ENCODE measurements at places on chromosomes 6 and 20.

DNA sequence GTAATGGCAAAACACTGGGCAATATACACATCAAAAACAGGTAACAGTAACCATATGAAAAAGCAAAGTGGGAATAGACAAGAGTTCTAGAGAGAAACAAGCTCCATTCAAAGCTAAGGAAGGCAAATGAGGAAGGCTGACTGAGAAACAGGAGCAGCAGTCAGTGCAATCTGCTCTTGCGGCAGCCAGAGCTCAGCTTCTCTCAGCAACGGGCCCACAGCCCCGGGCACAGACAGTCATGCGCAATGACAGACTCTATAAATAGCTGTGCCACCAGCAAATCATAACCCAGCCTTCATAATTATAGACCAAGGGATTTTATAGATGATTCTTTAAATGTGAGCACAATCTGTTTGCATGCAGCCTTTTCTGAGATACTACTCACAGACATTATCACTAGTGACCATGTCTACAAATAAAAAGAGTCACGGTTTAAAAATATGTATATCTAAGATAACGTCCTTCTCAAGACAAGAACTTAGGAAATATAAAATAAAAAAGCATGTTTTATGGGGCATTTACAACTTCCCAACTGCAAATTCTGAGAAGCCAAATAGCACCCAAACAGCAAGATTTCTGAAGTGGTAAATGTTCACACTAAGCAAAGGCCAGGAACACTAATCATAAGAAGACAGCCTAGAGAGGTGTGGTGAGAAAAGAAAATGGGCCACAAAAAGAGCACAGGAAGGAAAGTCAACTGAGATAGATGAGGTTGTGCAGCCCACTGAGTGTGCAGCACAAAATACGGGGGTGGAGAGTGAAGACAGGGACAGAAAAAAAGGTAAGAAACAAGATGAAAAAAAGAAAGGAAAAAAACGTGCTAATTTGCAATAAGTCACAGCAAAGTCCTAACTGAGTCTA is 39.9 kb upstream of the BEND6 start:
- DNase-seq = peak; percentile 55

DNA sequence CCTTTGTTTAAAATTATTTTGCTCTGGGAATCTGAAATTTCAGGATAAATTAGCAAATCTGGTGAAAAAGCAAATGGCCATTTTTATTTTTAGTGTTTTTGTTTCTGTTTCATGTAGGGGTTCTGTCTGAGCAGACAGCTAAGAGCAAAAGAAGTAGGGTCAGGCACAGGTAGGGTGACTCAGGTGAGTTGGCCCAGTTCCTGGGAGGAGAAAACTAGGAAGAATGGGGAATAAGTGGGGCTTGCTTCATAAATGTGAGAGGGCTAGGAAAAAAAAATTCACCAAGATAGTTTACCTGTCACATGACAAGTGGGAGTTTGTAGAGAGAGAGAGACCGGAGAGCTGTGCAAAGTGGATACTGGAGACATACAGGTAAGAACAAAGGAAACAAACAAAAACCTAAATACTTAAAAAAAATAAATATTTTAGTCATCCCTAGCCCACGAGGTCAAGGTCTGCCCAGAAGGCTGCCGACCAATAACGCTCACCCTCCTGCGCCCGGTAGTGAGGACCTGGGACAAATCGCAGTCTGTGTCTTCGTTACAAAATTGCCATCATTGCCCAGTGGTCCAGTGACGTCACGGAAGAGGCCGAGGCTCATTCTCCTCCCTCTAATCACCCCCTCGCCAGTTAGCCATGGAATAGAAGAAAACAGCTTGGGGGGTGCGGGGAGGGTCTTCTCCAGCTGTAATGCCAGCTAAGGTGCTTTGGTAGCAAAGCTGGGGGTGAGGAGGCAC is 2.3 kb downstream of the THBD start:
- no peak for DNase-seq

DNA sequence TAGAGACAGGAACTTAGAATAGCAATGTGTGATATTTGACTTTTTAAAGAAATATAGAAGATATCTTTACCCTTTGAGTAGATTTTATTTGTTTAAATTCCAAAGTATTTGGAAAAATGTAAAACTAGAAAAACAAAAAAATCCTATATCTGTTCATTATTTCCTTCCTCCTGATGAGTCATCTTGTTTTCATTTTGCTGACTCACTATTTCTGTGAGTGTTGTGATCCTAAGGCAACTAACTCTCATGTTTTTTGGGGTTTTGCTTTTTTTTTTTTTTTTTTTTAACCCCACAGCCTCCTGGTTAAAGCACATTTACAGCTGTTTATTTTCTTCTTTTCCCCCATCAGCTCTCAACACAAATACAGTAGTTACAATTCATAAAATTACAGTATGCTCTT is 37.8 kb upstream of the THEMIS start:
- DNase-seq = no peak

DNA sequence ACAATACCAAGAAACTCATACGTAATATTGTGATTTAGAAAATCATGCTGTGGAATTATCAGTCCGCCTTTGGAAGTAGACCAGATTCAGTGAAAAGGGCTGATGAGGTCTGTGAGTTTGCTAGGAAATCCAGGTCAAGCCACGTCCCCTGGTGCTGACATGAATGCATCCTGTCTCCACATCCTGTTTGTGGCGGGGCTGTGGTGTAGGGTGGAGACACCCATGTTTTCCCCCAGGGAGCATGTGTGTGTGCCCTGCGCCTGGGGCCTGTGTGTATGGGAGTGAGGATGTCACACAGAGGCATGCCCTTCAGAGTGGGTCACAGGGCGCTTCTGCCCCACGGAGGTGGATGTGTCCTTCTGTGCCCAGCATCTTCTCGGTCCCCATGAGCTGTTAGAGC is 109.1 kb downstream of the SASH1 start:
- DNase-seq = peak; percentile 52

DNA sequence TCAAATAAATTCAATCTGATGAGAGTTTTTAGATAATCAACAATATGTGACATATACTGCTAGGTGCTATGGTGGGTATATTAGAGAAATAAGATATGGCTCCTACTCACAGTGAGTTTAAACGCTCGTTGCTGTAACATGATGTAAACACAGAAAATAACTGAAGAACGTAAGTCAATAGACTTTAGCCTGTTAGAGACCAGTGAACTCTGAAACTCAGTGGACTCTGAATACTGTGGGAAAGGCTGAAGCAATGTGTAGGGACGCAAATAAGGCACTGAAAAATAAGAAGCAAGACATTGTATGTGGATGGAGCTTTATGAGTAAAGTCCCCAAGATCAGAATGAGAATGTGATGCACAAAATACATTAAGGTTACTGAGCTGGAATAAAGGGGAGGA is 431.6 kb downstream of the TFAP2B start:
- DNase-seq = no peak

DNA sequence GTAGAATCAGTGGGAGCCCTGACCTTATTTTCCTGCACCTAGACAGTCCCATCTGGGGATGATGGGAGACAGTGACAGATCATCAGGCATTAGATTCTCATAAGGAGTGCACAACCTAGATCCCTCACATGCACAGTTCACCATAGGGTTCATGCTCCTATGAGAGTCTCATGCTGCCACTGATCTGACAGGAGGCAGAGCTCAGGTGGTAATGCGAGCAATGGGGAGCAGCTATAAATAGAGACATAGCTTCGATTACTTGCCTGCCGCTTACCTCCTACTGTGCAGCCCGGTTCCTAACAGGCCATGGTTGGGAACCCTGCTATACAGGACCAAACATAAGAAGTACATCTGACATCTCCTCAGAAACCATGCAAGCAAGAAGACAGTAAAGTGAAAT is 31.5 kb upstream of the ASF1A start:
- no peak for DNase-seq

DNA sequence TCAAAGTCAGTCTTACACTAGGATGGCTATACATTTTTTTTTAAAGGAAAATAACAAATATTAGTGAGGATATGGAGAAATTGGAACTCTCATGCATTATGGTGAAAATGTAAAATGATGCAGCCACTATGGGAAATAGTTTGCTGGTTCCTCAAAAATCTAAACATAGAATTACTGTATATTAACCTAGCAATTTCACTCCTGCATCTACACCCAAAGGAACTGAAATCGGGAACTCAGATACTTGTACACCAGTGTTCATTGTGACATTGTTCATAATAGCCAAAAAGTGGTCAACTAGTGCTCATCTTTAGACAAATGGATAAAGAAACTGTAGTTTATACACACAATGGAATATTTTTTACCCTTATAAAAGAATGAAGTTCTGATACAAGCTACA is 110.7 kb downstream of the UTRN start:
- DNase-seq = no peak

GRCh38 chr20:33475381-33476152 is 14.3 kb upstream of the CBFA2T2 start:
- no peak for DNase-seq

GRCh38 chr6:45422503-45423110 is 44.9 kb upstream of the SUPT3H start:
- peak; percentile 76 for DNase-seq

DNA sequence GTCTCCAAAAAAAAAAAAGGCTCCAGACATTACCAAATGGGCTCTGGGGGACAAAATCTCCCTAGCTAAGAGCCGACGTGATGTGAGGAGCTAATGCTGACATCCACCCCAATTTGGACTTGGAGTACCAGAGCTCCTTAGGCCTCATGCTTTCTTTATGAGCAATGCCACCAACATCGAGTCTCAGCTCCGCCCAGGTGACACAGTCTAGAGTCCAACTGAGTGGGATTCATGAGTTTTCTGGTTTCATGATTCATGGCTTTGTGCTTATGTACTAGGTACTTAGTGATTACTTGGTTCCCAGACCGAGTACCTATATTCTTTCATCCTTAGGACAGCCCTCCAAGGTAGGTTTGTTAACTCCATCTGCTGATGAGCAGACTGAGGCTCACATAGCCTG is 4.4 kb downstream of the ANKRD60 start:
- DNase-seq = no peak

GRCh38 chr6:157017861-157018260 is 240.7 kb downstream of the ARID1B start:
- no peak for DNase-seq

DNA sequence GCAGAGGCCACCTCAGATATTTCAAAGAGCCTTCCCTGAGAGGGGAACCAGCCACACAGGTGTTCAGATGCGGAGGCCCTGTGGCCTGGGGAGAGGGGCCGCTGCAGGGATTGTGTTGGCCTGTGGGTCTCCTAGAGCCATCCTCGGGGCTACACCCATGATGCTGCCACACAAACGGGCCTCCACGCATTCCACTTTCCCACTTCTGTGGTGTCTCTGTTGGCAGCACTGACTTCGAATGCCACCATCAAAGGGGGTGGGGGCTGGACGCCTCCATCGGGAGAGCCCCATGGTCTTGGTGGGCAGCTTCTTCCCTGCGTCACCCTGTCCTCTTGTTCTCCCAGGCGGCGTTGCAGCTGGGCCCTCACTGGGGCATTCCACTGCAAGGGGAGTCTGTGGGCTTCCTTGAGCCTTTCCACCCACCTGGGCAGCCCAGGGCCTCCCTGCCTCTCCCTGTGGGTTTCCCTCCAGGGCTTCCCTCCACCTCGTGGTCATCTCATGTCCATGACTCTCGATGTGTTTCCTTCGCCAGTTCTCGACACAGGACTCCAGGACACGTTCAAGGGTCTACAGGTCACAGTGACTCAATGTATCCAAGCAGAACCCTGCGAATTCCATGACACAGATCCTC is 145.5 kb downstream of the ERMARD start:
- no peak for DNase-seq

- DNase-seq = peak; percentile 21
These were observed 53.0 kb downstream of the MYH7B start for GRCh38 chr20:35008411-35009342.

DNA sequence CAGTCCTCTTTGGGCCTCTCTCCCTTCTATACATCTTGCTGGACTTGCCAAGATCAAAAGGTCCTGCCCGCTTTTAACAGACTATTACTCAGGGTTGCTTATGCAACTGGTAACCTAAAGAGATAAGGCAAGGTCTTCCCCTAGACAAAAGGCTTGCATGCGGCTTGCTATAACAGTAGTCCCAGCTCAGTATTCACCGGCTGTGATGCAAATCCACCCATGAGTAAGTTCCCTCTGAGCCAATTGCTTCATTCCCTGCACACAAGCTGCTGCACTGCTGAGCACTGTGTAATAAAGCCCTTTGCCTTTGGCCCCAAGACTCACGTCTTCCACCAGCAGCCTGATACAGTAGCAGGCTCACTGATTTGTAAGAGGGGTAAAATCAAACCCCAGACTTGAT is 363.8 kb downstream of the PRKN start:
- DNase-seq = no peak

DNA sequence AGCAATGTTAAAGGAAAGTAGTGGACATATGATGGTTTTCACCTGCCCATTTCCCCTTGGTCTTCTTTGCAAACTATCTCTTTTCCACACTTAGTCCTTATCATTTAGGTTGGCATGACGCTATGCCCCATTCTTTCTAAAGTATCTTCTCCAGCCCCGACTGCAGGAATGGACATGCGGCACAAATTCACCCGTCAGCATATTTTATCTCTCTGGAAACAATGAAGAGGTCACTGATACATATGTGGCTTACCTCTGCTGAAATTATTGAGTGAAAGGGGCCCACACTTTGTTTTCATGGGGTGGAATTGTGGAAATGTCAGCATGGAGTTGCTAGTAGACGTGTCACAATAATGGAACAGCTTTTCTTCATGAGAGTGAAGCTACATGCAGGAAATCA is 45.8 kb upstream of the MEI4 start:
- DNase-seq = no peak

DNA sequence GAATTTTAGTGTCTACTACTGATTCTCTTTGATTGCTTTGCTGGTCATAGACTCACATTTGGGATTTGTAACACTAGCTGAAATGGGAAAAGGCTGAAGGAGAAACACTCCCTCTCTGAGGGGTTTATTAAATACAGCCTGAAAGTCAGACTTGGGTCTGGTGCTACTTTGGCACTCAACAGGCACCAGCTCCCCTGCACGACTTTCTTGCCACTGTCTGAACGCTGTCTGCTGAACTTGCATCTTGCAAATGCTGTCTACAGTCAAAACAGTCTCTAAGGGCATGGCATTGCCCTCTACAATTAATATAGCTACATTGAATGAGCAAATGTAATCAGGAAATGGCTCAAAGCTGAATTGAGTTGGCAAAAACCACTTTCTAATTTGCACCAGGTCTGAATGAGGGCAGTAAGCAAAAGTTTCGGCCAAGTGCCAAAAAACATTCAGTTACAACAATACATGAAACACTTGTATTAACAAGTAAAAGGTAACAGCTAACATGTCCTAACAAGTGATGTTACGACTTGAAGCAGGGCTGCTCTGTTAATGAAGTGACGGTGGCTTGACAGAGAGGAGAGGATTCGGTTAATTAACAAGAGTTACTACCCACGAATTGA is 119.5 kb downstream of the FOXC1 start:
- no peak for DNase-seq

- no peak for DNase-seq
These were observed 69.0 kb upstream of the CITED2 start for GRCh38 chr6:139443231-139444112.

- no peak for DNase-seq
These were observed 28.4 kb upstream of the GCLC start for GRCh38 chr6:53573299-53573698.

GRCh38 chr20:10454151-10454750 is 19.1 kb downstream of the SLX4IP start:
- no peak for DNase-seq
